ENCODE measurements at places on chromosomes 1 and 21. TPM values are rescaled to one million over a fixed set of nuclear protein-coding genes. Genes with fewer than 3 reads are reported as not detected.

GRCh38 chr1:116076831-116077230 is 34.4 kb upstream of the MAB21L3 start:
- no peaks in the 10 kb centered on the region for H3K27me3 ChIP-seq
- DNase-seq = no peak
- no peak overlapping the region for H3K27ac ChIP-seq
- H3K4me1 ChIP-seq = no peaks in the 10 kb centered on the region
- no peaks in the 10 kb centered on the region for H3K36me3 ChIP-seq

DNA sequence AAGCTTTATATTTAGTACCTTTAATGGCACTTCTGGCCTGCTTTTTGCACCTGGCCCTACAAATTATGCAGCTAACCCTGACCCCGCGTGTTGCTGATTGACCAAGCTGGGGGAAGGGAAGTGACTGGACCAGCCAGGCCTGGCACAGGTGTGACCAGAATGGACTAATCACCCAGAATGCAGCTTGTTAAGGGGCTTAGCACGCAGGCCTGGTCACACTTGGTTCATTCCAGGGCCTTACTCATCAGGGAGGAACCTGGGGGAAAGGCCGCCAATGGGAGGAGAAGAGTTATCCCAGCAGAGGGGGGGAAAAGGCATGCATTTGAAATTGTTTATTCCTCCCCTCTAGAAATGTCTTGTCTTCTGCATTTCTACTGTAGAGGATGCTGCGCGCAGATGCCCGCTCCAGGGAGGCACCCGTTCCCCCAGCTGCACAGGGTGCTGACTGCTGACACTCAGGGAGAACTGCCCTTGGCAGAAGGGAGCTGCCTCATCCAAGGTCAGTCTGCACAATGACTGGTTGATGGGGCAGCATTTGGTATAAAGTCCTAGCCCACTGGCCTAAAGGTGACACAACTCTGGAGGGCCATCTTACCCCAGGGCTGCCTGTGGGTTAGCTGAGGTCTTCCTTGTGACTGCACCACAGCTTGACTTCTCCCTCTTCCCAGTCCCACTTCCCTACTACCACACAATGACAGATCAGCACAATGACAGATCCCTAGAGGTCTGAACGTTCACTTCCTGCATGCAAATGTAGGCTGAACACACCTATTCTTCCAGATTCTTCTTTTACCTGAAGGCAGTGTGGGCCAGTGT is 29.0 kb downstream of the DHCR24 start:
- DNase-seq = no peak
- no peak overlapping the region for H3K27ac ChIP-seq
- no peak overlapping the region for H3K4me3 ChIP-seq

- H3K27ac ChIP-seq = no peak overlapping the region
- no peaks in the 10 kb centered on the region for H3K36me3 ChIP-seq
- H3K4me3 ChIP-seq = no peak overlapping the region
- peak; percentile 95 for DNase-seq
- no peaks in the 10 kb centered on the region for H3K27me3 ChIP-seq
Observed at GRCh38 chr1:228986093-228986904, 251.0 kb downstream of the RHOU start.

DNA sequence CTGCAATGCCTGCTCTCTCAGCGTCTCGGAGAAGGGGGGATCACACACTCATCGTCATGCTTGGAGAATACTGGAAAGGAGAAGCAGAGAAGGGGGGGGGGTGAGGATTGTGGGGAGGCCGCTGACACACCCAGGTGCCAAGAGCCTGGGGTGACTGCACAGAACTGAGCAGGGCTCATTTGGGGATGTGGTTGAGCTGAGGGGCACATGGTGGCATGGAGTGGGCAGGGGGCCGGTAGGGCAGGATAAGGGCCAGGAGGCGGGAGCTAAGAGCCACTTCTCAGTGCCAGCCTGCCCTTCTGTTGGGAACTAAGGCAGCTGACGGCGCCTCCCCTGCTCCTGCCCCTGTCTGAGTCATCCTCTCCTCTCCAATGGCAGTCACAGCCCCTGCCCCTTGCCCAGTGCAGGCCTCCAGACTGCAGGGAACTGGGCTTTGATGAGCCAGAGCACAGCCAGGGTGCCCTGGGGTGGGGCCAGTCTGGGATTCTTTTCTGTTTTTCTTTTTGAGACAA is 27.2 kb downstream of the MRPL37 start:
- H3K27me3 ChIP-seq = no peaks in the 10 kb centered on the region
- H3K27ac ChIP-seq = peak overlapping the region; percentile 68
- H3K36me3 ChIP-seq = no peaks in the 10 kb centered on the region
- H3K4me1 ChIP-seq = peaks cover 27% of the 10 kb centered on the region
- no peak for DNase-seq

GRCh38 chr1:63915121-63915520 is 141.3 kb downstream of the ROR1 start:
- no peak for DNase-seq
- H3K36me3 ChIP-seq = no peaks in the 10 kb centered on the region
- no peak overlapping the region for H3K27ac ChIP-seq
- H3K4me3 ChIP-seq = no peak overlapping the region
- H3K27me3 ChIP-seq = no peaks in the 10 kb centered on the region
- peaks cover 4% of the 10 kb centered on the region for H3K4me1 ChIP-seq

GRCh38 chr1:66750577-66750976 is 1.7 kb upstream of the DYNLT5 start:
- no peaks in the 10 kb centered on the region for H3K27me3 ChIP-seq
- DNase-seq = no peak
- peaks cover 14% of the 10 kb centered on the region for H3K4me1 ChIP-seq
- H3K27ac ChIP-seq = no peak overlapping the region
- H3K36me3 ChIP-seq = no peaks in the 10 kb centered on the region
- no peak overlapping the region for H3K4me3 ChIP-seq

DNA sequence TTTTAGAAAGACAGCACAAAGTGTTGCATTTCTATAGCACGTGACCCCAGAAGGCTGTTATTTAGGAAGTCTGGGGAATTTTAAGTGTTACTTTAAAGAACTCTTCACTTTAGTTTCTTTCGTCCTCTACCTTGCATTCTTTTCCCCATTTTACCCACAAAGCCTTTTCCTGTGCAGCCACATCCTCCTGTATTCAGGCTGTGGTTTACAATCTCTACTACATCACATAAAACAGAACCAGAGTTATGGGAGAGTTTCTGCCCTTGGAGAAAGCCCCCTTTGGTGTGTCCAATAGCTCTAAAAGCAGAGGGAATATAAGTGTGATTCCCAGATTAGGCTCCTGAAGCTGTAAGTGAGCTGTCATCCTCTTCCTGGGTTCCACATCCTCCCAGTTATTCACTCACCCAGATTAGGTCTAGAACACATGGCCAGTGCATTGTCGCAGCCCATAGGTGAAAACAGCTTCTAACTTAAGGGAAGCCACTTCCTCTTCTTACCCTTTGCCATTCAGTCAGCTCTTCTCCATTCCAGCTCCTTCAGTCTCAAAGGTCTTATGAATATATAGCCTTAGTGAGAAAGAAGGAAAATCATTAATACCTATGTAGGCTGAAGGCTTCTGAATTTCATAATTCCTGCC is 171.1 kb downstream of the PIGK start:
- no peak for DNase-seq
- H3K27ac ChIP-seq = no peak overlapping the region
- no peaks in the 10 kb centered on the region for H3K36me3 ChIP-seq
- no peaks in the 10 kb centered on the region for H3K27me3 ChIP-seq
- no peaks in the 10 kb centered on the region for H3K4me1 ChIP-seq

DNA sequence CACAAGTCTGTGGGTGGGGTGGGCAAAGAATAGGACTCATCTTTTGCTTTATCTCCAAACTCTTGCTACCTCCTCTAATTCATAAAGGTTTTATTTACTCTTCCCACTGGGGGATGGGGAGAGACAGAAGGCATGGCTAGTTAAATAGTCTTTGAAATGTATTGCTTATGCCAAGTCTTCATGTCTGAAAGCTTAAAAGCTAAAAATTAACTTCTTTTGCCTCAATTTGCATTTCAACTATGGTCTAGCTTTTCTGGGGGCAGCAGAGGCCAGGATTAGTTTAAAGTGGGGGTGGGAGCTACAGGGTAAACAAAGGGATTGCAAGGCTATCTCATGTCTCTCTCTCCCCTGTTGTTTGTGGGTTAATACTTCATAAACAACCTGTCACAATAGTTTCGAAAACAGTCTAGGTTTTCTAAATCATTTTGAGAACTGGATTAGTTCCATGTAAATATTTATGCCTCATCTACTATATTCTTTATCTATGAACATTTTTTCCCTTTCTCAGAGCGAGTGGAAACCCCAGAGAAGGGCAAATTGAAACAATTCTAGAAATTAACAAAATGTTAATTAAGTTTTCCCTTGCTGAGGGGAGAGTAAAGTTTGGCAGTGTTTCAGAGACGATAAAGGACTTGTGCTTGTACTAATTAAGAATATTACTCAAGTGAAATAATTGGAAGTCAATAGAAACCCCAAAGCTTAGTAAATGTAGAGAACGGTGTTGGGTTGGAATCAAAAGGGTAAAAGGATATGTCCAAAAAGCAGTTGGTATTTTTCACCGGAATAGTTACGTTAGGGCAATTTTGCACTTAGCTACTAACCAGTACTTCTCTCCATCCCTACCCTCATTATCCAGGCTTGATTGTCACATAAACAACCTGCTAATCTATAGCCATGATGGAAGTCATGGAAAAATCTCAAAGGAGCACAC is 182.2 kb downstream of the GIPC2 start:
- H3K4me3 ChIP-seq = no peak overlapping the region
- H3K27me3 ChIP-seq = no peaks in the 10 kb centered on the region

GRCh38 chr1:114353262-114353661 is 157.7 kb downstream of the TRIM33 start:
- H3K4me3 ChIP-seq = no peak overlapping the region
- no peaks in the 10 kb centered on the region for H3K36me3 ChIP-seq
- H3K4me1 ChIP-seq = peaks cover 12% of the 10 kb centered on the region
- no peaks in the 10 kb centered on the region for H3K27me3 ChIP-seq
- no peak overlapping the region for H3K27ac ChIP-seq

- H3K36me3 ChIP-seq = no peaks in the 10 kb centered on the region
- no peak overlapping the region for H3K4me3 ChIP-seq
- H3K27ac ChIP-seq = no peak overlapping the region
- H3K4me1 ChIP-seq = no peaks in the 10 kb centered on the region
Observed at GRCh38 chr21:19855522-19855921, 1142.7 kb upstream of the NCAM2 start.

- H3K4me3 ChIP-seq = no peak overlapping the region
- no peaks in the 10 kb centered on the region for H3K36me3 ChIP-seq
- H3K27ac ChIP-seq = no peak overlapping the region
- H3K4me1 ChIP-seq = peaks cover 33% of the 10 kb centered on the region
- no peak for DNase-seq
Observed at GRCh38 chr1:41626146-41626545, 141.7 kb upstream of the EDN2 start.

- H3K4me1 ChIP-seq = peaks cover 68% of the 10 kb centered on the region
- H3K27me3 ChIP-seq = no peaks in the 10 kb centered on the region
- H3K36me3 ChIP-seq = peaks cover 30% of the 10 kb centered on the region
- H3K4me3 ChIP-seq = peak overlapping the region; percentile 99
- peak overlapping the region; percentile 17 for H3K27ac ChIP-seq
Observed at GRCh38 chr1:183632114-183632513, 3.5 kb downstream of the ARPC5 start.

DNA sequence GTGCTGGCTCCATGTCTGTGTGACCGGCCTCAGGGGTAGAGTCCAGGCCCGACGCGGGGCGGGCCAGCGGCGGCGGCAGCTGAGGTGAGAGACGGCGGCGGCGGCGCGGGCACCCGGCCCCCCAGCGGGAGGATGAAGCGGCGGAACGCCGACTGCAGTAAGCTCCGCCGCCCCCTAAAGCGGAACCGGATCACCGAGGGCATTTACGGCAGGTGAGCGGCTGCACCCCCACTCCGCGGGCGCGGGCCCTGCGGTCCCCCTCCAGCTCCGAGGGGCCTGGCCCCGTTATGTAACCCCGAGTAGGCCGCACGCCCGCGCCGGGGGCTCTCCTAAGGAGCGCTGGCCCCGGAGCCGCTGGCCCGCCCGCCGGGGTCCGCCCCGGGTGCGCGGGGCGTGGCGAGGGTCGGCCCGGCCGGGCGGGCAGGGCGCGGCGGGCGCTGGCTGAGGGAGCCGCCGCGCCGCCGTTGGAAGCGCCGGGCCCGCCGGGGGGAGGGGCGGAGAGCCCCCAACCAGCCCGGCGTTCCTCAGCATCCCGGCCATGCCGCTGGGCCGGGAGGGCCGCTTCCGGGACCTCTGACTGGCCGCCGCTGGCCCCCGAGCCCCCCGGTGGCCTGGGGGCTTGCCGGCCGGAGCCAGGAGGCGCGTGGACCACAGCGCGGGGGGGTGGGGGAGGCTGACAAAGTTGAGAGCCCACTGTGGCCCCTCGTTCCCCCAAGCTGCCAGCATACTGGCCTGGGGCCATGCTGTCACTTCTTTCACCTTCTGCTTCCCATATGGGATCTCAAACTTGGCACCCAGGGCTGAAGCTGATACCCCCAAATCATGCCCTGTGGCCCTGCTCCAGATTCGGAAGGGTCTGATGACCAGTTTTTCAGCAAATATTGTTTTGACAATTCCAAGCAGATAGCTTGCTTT is 527 bp downstream of the MACO1 start:
- DNase-seq = no peak
- H3K4me3 ChIP-seq = peak overlapping the region; percentile 92
- H3K27me3 ChIP-seq = no peaks in the 10 kb centered on the region
- H3K27ac ChIP-seq = peak overlapping the region; percentile 88

GRCh38 chr1:238242181-238242580 is 351.5 kb upstream of the ZP4 start:
- H3K27ac ChIP-seq = no peak overlapping the region
- no peaks in the 10 kb centered on the region for H3K36me3 ChIP-seq
- H3K4me3 ChIP-seq = no peak overlapping the region
- no peaks in the 10 kb centered on the region for H3K4me1 ChIP-seq

GRCh38 chr1:195748969-195749368 is 859.3 kb downstream of the KCNT2 start:
- no peak overlapping the region for H3K27ac ChIP-seq
- H3K27me3 ChIP-seq = no peaks in the 10 kb centered on the region
- H3K36me3 ChIP-seq = no peaks in the 10 kb centered on the region
- H3K4me3 ChIP-seq = no peak overlapping the region

- no peaks in the 10 kb centered on the region for H3K4me1 ChIP-seq
- no peak for DNase-seq
- no peaks in the 10 kb centered on the region for H3K27me3 ChIP-seq
- no peak overlapping the region for H3K4me3 ChIP-seq
Observed at GRCh38 chr1:75430526-75430925, 180.4 kb downstream of the SLC44A5 start.

The COL9A2 gene
- total RNA-seq = 7.1 TPM

The RGS1 gene
- 145 TPM for total RNA-seq
